ENCODE measurements at places on chromosomes 6 and 20. TPM values are rescaled to one million over a fixed set of nuclear protein-coding genes. Genes with fewer than 3 reads are reported as not detected.

The BFSP1 gene
- total RNA-seq, result 0.36 TPM

The IPCEF1 gene
- total RNA-seq, result 10.5 TPM

GRCh38 chr6:35945650-35946025 lies 24.7 kb upstream of the SRPK1 start:
- no peak for DNase-seq

GRCh38 chr20:43442282-43442880 lies 15.3 kb upstream of the SRSF6 start:
- no peak for DNase-seq

GRCh38 chr20:25178563-25179438 lies 16.7 kb upstream of the ENTPD6 start:
- peak; percentile 20 for DNase-seq

- no peak for DNase-seq
Measured at GRCh38 chr6:162069995-162070394, 657.6 kb downstream of the PRKN start.

DNA sequence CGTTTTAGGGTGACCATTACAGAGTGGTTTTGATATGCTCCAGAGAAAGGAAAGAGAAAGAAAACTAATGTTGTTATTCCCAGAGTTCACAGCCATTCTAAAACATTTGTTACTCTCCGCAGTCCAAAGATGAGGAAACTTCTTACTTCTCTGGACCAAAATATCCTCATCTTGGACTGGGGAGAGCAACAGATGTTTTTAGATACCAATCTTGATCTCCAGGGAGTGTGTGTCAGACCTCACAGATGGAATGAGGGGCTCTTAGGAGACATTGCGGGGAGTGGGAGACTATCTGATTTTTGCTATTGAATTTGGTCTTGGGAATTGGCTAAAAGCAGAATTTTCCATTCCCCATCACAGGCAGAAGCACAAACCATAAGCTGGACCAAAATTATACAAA lies 110.8 kb downstream of the TNFAIP3 start:
- DNase-seq, result no peak

- no peak for DNase-seq
Measured at GRCh38 chr20:52843425-52843824, 128.7 kb upstream of the TSHZ2 start.

- no peak for DNase-seq
Measured at GRCh38 chr6:153960281-153960680, 78.8 kb upstream of the OPRM1 start.

DNA sequence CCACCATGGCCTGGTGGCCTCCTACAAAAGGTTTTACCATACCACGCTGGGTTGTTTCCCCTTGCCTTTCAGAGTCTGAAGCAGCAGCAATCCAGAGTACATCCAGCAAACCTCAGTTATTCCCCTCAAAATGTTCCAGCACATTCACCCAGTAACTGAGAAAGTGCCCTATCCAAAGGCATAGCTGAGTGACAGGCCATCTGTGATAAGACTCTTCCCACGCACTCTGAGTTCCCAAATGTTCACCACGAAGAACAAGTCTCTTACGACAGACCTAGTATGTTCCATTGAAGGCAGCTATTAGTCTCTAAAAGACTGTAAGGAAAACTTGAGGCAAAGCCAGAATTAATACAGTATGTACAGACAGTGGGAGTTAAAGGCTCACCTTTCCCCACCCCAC lies 31.6 kb upstream of the C20orf144 start:
- no peak for DNase-seq

DNA sequence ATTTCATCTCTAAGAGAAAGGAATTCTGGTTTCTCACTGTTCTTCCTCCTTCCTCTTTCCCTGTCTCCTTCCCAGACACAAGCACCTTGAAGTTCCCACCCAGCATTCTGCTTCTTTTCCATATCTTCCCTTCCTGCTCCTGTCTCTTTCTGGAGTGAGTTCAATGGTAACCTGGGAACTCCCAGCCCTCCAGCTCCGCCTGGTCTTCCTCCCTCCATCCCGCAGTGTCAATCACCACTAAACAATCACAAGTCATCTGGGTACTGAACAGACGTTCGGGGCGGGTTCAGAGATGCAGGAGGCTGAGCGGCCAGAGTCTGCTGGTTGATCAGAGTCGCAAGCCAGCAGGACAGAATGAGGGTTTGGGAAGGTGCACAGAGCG lies 7.7 kb downstream of the TTBK1 start:
- DNase-seq, result peak; percentile 34

Measured in activated CD4-positive, alpha-beta memory T cell treated with anti-CD3 and anti-CD28 coated beads for 36 hours (primary cell).